ENCODE measurements at places on chromosomes 5 and 9. TPM values are rescaled to one million over a fixed set of nuclear protein-coding genes. Genes with fewer than 3 reads are reported as not detected.

GRCh38 chr5:1380910-1381309 lies 36.0 kb upstream of the CLPTM1L start:
- DNase-seq: no peak

DNA sequence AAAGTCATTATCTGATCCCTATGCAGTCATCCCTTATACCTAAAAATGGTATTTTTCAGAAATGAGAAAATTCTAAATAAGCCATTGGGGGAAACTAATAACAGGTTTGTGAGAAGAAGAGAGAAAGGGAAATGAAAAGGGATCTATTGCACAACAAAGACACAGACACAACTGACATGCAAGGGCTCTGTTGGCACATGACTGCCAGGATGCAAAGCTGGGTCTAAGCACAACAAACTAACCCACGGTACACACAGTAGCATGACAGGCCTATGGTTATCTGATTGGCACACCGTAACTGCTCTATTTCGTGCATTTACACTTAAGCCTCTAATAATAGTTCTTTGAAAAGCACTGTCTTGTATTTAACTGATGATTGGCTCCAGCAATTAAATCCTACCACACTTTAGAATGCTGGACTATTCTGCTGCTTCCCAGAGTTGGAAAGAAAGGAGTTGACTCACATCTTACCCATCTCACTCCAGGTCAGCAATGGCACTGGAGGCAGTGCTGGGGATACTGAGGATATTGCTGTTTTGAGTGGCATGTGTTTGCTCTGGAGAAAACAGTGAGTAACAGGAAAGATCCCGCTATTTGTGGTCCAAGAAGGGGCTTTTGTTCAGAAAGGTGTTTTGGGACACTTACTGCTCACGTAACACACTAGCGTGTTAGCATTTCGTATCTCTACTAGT lies 328.3 kb downstream of the GLIS3 start:
- no peak for DNase-seq

LCN1 gene
- not detected for total RNA-seq

DNA sequence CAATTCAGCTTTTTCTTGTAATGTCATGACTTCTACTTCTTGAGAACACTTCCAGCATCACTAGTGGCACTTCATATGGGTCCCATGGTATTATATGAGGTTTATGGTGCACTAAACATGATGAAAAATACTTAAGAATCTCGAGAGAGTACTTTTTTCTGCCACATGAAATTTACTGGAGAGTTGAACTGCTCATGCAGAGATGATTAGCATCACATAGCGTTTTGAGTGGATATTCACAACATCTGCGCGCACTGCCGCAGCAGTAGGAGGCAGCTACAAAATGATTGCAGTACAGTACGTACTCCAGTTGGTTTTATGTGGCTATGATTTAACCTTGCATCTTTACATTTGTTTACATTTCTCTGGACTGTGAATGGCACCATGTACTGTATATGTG lies 14.7 kb downstream of the RAD1 start:
- DNase-seq: no peak

- no peak for DNase-seq
Observed at GRCh38 chr9:36789886-36790285, 217.2 kb downstream of the MELK start.

ZNF618 gene
- 5.0 TPM for total RNA-seq

CTXN3 gene
- not detected for total RNA-seq

DNA sequence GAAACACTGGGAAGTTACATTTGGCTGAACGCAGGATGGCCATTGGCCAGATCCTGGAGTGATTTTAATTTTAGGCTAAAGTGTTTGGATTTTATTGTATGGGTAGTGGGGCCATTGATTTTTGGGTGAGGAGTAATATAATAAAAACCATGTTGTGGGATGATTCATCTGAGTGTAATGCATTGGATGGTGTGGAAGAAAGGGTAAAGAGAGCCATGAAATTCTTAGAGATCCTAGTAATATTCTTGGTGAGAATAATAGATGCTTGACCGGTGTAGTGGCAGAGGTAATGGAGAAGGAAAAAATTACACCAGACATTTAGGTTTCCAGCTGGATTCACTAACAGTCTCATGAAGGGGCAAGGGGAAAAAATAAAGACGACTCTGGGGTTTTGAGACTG lies 158.1 kb downstream of the NPR3 start:
- no peak for DNase-seq

DNA sequence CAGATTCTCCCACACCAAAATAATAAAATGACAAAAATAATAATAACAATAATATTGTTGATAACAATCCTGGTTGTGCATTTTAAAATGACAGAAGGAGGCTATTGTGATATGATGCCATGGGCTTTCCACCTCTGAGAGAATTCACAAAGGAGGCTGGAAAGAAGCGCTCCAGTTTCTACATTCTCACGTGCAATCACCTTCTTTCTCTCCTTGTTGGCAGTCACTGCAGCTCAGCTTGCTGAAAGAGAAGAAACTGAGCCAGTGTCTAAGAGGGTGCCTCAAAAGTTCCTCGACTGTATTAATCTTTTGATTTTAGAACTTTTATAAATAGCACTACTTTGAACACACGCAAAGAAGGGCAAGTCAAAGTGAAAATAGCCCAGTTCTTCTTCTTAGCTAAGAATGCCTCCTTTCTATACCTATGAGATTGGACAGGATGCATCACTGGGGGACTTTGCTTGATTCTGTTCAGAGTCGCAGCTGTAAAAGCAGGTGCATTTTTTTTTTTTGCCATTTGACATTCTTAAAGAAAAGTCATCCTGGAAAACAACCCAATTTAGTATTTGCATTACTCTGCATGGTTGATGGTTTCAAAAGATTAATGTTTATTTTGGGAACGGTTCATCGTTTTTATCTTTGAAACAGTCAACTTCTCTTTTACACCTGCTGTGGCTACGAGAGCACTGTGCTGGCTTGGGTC lies 12.4 kb upstream of the SUB1 start:
- DNase-seq: no peak

LPAR1 gene
- 13.5 TPM for total RNA-seq

GRCh38 chr5:129094924-129095899 lies 663 bp downstream of the ISOC1 start:
- DNase-seq: peak; percentile 59

MSX2 gene
- 11.1 TPM for total RNA-seq

GRCh38 chr9:13939134-13939533 lies 374.8 kb downstream of the NFIB start:
- DNase-seq: peak; percentile 65

GDA gene
- 3.7 TPM for total RNA-seq

SLC6A3 gene
- total RNA-seq: not detected

DNA sequence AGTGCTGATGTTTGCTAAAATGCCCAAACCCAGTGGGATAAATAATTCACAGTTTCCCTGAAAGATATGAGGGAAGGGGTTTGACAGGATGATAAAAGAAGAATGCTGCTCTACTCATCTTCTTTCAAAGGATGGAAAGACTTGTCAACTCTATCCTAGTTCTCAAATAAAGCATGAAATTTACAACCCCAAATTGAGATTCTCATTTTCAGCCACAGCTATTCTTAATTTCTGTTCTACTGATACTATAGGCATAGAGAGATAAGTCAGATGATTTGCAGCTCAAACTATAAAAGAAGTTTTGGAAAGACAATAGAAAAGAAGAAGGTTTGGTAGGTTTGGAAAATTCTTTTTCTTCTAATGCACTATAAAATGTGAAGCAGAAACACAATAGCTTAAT lies 542.6 kb downstream of the CSNK1G3 start:
- no peak for DNase-seq

- DNase-seq: no peak
Observed at GRCh38 chr5:370959-371810, 49.7 kb downstream of the AHRR start.

PLPPR1 gene
- not detected for total RNA-seq

TMEM174 gene
- total RNA-seq: not detected
